Naive B cell (primary cell): ENCODE measurements at places on chromosomes 12 and 14.
A peak's percentile ranks its signal among the peaks of the same experiment; 100 is the strongest.

DNA sequence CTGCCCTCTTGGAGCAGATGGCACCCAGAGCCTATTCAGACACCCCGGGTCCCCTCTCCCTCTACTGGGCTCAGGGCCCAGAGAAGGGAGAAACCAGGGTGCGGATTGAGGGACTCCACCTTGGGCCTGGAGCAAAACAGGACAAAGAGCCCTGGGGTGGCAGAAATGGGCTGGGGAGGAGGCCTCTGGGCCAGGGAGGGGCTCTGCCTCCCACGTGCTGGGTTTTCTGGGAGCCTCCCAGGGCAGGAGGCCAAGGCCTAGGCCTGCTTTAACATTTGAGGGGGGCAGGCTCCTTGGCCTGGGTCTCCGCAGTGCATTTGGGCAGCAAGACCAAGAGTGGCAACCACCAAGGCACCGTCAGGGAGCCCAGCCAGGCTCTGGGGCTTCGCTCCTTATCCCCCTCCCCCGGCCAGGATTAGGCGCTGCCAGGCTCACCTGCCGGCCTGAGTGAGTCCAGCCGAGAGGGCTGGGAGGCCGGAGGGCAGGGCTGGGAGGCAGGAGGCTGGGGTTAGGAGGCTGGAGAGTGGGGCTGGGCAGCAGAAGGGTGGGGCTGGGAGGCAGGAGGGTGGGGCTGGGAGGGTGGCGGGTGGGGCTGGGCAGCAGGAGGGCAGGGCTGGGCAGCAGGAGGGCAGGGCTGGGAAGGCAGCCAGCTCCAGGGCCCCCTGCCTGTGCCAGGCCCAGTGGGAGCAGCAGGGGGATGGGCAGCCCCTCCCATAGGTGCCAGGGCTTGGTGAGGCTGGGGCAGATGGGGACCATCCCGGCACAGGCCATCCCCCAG lies 101.8 kb upstream of the EIF5 start:
- no peak for DNase-seq

GRCh38 chr12:49974231-49974675 lies 1.5 kb downstream of the AQP6 start:
- DNase-seq, result no peak

- DNase-seq, result peak; percentile 1
Observed at GRCh38 chr12:75814851-75815754, 216.5 kb downstream of the PHLDA1 start.

DNA sequence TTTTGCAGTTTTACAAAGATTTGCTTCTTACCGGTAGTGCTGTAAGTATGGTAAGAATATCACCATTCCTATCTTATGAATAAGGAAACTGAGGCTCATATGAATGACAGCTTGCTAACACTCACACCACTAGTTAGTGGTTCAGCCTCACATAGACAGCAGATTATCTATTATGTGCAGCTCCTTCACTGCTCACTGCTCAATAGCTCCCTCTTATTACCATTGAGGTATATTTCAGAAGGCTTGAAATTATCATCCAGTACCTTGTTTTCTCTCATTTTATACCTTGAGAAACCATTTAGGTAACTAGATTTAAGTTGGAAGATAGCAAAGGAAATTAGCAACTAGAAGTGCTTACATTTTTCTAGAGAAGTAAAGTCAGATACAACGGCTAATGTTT lies 15.5 kb downstream of the RIC8B start:
- DNase-seq, result no peak

GRCh38 chr12:104143002-104143401 lies 5.0 kb upstream of the NFYB start:
- no peak for DNase-seq

GRCh38 chr12:113697651-113698509 lies 226.2 kb upstream of the LHX5 start:
- DNase-seq, result no peak

DNA sequence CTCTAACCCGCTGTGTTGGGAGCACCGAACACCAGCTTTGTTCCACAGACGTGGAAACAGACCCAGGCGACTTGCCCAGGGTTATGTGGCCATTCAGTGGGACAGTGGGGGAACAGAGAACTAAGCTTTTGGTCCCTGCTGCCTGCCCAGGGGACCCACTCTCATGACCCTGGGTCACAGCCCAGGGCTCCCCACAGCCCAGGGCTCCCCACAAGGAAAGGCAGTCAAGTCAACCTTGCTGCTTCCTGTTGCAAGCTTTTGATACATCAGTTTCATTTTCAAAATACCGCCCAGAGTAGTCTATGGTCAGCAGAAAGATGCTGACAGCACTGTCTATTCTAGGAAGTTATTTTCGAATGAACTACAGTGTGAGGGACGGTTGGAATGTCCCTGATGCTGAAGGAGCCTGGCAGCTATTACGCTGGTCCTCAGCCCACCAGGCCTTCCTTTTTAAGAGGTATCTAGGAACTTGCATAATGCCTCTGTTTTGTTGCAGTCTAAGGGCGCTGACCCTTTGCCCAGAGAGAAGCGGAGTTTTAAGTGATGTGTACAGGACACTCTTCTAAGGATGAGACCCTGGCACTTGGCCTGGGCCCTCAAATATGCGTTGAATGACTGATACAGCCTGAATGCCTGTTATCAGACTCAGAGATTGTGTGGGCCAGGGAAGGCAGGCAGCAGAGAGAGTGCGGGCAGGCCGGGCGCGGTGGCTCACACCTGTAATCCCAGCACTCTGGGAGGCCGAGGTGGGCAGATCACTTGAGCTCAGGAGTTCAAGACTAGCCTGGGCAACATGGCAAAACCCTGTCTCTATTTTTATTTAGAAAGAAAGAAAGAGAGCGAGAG lies 12.6 kb upstream of the TTC7B start:
- peak; percentile 18 for DNase-seq

GRCh38 chr12:100123316-100124095 lies 19.2 kb downstream of the BLTP3B start:
- DNase-seq, result no peak

- DNase-seq, result no peak
Observed at GRCh38 chr12:848173-848865, 95.9 kb downstream of the WNK1 start.

DNA sequence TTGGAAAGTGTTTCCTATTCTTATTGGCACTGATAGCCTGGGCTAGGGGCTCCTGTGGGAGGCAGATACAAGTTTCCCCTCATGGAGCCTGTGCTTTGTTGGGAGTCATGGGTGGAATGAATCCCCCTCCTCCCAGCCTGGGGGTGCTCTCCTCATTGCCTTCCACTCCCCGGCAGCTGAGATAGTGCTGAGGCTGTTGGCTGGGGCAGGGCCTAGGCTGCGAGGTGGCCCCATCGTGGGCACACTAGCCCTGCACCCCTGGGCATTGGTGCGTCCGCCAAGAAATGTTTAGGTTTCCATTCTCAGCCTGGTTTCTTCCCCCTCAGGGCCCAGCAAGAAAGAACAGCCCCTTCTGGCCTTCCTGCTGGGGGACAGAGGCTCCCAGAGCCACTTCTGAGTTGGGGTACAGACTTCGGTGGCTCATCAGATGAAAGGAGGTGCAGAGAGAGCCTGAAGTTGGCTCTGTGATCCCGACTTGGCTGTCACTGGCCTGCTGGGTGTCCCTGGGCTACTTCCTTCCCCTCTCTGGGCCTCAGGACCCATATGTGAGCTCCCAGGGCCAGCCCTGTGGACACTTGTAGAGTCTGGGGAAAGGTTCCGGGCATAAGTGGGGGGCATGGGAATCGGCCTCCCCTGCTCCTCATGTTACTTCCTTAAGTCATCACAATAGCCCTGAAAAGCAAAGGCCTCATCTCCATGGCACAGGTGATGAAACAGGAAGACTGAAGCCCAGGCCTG lies 2.7 kb upstream of the ARL6IP4 start:
- DNase-seq, result no peak

GRCh38 chr14:104933746-104934733 lies 9.4 kb downstream of the PLD4 start:
- no peak for DNase-seq

DNA sequence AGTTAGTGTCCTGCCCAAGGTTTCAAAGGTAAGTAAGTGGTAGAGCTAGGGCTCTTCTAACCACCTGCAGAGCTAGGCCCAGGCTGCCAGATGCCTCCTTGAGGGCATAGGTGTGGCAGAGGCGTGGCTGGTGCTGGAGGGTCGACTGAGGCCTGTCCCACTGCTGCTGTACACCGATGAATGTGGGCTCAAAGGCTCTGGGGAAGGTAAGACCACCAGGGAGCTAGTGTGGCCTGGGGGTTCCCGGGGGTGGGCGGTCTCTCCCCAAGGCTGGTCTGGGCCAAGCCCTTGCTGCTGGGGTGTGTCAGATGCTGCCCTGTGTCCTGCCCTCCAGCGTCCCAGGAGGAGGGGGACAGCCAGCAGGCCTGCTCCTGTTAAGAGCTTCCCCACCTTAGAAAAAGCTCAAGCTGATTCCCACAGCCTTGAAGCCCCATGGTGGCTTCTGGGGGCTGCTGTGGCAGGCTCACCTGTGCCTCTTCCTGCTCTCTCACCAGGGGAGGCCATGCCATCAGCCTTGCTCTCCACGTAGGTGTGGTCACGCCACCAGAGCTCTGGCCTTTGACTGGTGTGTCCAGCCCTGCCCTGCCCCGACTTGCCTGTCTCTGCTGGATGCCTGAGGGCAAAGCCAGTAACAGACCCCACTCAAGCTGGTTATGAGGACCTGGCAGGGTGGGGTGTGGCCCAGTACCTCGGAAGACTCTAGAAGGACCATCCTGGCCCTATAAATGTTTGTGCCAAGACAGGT lies 36.8 kb downstream of the SH2B3 start:
- DNase-seq, result no peak

DNA sequence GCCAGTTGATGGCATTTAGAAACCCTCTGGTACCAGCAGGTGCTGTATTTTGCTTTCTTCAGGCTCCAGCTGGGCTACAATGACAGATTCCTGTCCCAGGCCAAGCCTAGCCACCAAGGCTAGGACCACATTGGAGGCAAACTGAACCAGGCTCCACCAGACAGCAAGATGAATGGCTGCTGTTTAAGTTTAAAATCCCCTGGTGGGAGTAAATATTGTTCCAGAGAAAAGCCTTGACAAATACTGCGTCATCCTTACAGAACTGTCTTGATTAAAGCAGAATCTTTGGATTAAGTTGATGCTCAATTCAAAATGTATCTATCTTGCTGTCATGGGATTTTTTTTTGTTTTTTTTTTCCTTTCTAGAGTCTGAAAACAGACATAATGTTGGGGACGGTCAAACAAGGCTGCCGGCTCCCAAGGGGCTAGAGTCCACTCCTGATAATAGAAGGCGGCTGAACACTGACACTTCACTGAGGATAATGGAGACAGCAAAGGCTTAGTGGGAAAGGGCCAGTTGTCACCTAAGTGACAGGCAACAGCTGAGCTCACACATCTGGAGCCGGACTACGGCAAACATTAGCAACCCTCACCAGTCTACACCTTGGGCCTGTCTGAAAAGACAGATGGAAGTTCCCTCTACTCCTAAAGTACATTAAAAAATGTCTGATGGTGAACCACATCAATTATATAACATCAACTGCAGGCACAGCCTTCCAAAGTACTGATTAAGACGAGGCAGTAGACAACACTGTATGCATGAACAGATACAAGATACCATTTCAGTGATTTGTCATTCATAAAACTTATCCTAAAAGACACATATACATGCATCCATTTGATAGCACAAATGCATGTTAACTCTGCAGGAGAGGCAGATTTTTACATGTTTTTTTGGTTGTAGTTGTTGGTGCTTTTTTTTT lies 1.7 kb downstream of the PRICKLE1 start:
- no peak for DNase-seq

DNA sequence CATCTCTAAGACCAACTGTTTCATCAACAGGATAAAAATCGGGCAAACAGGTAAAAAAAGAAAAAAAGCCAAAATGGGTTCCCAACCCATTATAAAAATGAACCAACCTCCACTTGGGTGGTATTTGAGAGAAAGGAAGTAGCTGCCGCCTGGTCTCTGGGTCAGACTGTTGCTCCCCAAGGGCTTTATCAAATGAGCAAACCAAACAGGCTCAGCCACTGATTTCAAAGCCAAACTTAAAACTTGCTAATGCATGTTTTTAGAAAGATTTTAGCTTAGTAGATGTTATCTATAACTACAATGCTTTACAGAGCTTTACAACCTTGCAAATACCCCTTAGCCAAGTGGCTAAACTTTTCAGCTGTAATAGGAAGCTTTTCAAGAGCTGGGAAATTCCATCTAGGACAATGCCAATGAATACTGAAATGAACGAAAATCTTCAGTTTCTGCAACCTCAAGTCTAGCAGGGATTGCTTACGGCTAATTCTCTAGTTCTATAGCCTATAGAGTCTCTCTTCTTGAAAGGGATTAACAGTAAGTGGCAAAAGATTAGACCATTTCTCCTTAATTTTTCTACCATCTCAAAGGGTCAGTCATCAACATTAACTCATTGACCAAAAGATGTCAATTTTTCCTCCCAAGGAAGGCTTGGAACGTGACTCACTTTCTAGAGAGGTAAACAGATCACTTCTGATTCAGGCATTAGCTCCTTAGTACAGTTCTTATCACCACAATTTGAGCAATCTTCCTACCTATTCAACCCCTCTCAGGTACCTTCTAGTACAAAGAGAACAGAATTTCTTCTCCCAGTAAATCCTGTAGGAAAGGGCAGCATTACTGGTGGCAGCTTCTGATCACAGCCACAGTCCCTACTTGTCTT lies 4.2 kb downstream of the PPM1H start:
- no peak for DNase-seq

GRCh38 chr12:93087840-93088610 lies 158.9 kb upstream of the EEA1 start:
- DNase-seq, result no peak

- no peak for DNase-seq
Observed at GRCh38 chr14:92582706-92583452, 69.3 kb downstream of the RIN3 start.

DNA sequence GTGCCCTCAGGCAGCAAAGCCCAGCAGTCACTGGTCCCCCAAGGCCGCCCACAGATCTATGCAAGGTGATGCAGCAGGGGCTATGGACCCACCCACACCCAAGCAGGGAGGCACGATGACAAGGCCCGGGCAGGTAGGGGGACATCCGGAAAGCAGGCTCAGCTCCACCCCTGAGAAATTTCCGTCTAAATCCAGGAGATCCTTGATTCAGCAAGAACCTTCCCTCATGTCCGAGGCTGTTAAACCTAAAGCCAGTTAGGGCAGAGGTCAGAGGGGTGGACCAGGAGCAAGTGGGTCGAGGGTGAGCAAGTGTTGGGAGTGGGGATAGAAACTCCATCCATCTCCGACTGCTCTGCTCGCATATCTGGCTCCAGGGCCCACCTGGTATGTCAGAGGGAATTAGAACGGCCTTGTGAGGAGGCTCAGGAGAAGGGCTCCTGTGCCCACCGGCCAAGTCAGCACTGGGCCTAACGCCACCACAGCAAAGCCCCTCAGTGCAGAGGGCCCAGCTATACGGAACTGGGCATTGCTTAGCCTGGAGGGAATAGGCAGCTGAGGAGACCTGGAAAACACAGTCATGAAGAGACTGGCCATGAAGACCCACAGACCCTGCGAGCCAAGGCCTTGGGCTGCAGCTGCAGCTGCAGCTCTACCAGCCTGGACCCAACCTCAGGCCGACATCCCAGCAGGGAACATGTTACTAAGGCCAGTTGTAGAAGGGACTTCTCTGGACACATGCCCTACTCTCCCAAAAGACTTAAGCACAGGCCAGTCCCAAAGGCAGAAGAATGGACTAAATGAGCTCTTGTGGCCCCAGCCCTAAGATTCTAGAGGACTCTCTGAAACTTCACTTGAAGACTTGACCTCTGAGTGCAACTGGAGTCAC lies 34.3 kb downstream of the DAD1 start:
- DNase-seq, result no peak
